ENCODE measurements at places on chromosomes 4 and X.

GRCh38 chr4:182969651-182970279 is 52.6 kb upstream of the DCTD start:
- DNase-seq, result no peak

- DNase-seq, result no peak
Measured at GRCh38 chr4:165335163-165335703, 7.8 kb downstream of the MSMO1 start.

- DNase-seq, result no peak
Measured at GRCh38 chr4:82017680-82018079, 356.1 kb downstream of the HNRNPD start.

- no peak for DNase-seq
Measured at GRCh38 chr4:42732776-42733175, 75.9 kb upstream of the ATP8A1 start.

GRCh38 chrX:107825698-107826237 is at the start of gene MID2:
Gene MID2 (plus strand): TSS chrX:107825866. CDS start chrX:107826427, 561 bp downstream.
- DNase-seq, result peak; percentile 32

Measured in activated T-cell treated with anti-CD3 and anti-CD28 coated beads for 1 hour (primary cell).